ENCODE measurements at places on chromosomes 1 and 21.

GRCh38 chr1:225578251-225578977, 74.5 kb downstream of the ENAH start:
- DNase-seq = no peak

- DNase-seq = no peak
Measured at GRCh38 chr1:192376374-192376773, 59.6 kb downstream of the RGS21 start.

DNA sequence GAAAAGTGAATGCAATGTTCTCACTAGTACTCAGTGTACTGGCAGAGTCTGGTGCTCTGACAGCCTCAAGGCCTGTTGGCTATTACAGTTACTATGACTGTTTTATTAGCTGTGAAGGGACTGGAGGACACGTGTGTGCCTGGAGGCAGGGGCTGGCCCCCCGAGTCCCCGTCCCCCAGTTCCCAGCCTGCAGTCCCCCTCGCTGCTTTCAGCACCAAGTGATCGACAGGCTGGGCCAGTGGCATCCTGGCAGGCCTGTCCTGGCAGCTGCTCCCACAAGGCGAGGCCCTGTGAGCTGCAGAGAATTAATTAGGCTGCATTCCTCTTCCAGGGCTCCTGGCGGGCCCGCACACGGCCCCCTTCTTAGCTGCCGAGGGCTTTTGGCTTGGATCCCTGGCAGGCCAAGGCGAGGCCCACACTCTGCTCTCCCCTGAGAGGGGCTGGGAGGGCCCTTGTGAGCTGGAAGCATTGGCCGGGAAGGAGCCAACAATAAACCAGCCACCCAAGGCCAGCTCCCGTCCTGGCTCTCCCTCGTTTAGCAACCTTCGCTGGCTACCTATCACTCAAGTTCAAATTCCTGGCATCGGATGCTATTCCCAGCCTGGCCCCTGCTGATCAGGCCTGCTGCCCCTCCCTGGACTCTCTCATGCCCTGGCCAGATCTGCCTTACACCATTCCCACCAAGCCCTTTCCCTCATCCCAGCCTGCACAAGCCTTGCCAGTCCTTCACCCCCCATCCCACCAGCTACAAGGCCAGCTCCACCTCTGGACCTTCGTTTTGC, 9.8 kb downstream of the EDN2 start:
- DNase-seq = no peak

DNA sequence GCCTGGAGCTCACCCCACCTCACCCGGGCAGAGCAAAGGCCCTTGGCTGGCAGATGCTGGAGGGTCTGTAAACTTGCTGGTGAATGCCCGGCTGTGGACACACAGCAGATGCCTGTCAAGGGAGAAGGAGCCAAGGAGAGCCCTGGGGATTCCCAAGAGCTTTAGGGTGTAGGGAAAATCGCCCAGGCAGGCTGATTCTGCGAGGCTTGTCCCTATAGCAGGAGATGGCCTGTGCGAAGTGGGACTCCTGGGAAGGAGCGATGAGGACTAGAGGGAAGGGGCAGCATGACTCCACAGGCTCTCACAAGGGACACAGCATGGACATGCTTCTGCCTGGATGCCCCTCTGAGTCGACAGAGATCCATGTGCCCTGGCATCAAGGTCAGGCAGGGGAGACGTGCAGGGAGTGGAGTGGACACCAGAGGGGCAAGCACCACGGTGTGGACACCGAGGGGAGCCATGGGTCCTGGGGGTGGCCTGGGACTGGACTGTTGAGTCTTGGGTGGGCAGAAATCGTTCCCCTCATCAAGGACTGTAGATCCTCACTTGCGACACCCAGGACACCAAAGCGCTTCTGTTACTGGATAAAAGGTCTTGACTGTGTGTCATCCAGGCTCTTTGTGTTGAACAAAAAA, 71.4 kb upstream of the ABCG1 start:
- DNase-seq = no peak

- no peak for DNase-seq
Measured at GRCh38 chr1:53477651-53478501, 18.7 kb downstream of the DMRTB1 start.

- DNase-seq = no peak
Measured at GRCh38 chr1:51946300-51946699, 44.2 kb downstream of the RAB3B start.

DNA sequence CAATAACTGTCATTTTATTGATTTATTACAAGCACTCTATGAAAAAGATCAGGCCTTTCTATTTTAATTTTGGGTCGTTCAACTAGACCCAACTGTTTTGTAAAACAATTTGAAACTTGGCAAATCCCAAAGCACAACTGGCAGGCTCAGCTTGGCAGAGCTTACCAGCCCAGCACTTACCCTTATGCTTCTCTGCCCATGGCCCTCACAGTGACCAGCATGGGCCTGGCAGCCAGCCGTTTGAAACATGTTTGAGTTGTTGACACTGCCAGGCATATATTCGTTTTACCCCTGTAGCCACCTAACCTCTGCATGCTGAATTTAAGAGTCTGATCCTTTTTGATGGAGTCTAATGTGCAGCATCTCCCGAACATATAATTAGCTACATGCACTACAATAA, 796.7 kb upstream of the ADGRL2 start:
- no peak for DNase-seq

GRCh38 chr1:93206567-93206954, 26.0 kb downstream of the CCDC18 start:
- DNase-seq = no peak

DNA sequence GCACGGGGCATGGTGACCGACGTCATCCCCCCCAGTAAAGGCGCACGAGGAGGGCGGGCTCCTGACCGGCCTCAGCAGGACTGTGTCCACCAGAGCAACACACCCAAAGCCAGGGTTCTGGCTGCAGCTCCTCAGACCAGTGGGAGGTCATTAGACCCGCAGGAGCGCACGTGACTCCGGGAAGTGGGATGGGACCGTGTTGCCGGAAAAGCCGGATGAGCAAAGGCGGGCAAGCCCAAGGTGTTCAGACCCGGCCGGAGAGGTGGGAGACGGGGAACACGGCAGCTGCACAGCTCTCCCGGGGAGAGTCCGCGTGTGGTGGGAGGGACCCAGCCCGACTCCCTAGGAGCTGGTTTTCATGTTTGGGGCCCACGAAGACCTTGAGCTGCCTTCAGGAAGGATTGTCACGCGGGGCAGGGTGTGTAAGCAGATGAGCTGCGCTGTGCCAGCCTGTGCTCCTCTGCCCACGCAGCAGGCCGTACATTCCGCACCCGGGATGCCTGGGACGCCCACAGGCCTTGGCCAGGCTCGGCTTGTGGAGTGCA, 20.6 kb upstream of the TRAPPC10 start:
- no peak for DNase-seq

- no peak for DNase-seq
Measured at GRCh38 chr21:18776936-18777335, 373.4 kb upstream of the TMPRSS15 start.

DNA sequence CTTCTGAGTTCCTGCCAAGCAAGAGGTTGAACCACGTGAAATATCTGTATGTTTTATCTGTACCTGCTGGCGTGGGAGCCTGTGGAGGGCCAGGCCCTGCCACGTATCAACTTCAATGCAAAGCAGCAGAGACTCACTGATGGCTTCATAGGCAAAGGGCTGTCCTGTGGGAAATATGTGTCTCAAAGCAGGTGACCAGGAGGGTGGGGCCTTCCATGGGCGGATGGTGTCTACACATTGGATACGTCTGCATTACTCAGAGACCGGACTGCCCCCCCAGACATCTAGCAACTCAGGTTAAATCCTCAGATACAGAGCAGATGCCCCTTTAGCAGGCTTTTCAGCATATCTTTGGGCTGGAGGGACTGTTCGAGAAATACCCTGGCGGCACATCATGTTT, 210.8 kb upstream of the C1orf174 start:
- no peak for DNase-seq

DNA sequence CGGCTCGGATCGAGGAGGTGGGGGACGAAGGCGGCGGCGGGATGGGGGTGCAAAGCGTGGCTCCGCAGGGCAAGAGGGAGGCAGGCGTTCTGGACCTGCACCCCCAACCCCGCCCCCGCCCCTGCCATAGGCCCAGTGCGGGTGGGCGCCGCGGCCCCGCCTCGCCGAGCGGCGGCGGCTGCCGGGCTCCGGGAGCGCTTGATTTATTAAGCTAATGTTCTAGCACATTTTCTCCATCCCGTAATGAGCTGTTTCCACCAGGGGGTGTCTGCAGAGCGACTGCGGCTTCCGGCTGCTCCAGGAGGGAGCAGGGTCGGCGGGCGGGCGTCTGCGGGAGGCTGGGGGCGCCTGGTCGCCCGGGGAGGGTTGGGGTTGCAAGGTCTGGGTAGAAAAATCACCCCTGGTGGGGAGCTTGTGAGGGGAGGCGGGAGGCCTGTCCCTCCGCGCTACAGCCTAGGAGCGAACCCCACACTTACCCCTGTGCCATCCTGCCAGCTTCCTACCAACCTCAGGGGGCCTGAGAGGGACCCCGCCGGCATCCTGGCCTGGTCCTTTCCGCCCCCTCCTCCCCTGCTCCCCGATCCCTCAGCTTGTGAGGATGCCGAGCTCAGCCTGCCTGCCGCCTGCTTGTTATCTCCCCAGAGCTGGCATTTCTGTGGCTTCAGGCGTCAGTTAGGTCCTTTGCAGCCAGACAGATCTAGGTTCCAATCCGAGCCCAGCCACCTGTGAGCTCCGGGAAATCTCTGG, 48.5 kb upstream of the ACOT11 start:
- DNase-seq = peak; percentile 26

DNA sequence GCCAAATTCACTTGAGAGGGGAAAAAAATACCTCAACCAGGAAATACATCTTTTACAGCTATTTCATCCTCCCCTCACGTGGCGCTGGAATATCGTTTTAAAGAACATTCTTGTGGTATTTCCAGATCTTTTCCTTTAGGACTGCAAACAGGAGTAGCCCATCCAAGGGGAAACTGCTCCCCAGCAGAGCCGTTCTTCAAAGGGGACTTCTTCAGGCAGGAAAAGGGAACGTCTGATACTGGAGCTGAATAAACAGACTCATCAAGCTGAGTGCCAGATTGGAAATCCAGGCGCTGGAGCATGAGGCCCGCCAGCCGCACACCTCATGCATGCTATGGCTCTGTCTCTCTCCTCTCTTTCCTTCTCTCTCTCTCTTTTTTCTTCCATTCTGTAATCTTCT, 34.0 kb upstream of the PROX1 start:
- no peak for DNase-seq

DNA sequence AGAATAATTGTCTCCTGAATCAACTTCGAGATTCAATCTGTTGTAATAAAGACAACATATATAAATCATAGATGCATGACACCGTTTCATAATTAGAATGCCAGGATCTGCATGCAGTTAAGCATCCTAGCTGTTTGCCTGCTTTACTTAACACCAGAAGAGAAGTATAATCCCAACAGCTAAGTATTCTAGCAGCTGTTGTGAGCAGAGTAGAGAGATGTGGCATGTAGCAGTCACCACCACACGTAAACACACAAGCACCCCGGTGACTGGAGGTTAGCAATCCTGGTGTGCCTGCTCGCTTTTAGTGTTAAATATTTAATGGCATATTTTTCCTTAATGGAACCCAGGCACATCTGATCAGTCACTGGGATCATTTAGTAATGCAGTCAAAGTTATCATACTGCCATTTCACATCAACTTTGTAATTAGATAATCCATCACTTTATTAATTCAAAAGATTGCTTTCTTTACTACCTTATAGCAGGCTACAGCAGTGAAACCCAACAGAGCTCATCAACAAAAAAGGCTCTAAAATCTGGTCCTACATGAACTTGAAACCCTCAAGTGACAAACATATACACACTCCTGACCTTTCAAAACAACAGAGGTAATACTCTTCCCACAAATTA, 187.9 kb downstream of the SMYD3 start:
- no peak for DNase-seq

DNA sequence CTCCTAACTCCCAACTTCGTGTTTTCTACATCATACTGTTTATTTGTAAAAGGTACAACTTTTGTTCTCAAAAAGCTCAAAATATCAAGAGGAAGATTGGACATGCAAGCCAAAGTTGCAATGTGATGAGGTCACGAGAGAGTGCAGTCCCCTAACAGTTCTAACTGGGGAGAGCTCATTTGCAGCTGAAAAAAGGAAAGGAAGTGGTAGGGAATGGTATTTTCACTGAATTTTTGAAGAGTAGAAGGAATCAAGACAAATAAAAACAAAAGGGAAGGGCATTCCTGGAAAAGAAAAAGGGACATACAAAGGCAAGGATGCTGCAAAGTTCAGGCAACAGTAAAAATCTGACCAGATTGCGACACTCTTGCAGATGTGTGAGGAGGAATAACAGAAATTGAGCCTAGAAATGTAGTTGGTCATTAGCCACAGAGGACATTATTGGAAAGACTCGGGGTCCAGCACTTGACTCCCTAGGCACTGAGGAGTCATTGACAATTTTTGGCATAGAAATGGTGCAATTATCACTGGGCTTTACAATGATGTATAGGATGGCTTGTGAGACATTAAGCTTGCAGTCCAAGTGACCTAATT, 67.9 kb downstream of the TBX15 start:
- DNase-seq = no peak

GRCh38 chr1:232990176-232991128, 40.0 kb downstream of the NTPCR start:
- no peak for DNase-seq

- no peak for DNase-seq
Measured at GRCh38 chr1:234692966-234693580, 83.1 kb upstream of the IRF2BP2 start.

DNA sequence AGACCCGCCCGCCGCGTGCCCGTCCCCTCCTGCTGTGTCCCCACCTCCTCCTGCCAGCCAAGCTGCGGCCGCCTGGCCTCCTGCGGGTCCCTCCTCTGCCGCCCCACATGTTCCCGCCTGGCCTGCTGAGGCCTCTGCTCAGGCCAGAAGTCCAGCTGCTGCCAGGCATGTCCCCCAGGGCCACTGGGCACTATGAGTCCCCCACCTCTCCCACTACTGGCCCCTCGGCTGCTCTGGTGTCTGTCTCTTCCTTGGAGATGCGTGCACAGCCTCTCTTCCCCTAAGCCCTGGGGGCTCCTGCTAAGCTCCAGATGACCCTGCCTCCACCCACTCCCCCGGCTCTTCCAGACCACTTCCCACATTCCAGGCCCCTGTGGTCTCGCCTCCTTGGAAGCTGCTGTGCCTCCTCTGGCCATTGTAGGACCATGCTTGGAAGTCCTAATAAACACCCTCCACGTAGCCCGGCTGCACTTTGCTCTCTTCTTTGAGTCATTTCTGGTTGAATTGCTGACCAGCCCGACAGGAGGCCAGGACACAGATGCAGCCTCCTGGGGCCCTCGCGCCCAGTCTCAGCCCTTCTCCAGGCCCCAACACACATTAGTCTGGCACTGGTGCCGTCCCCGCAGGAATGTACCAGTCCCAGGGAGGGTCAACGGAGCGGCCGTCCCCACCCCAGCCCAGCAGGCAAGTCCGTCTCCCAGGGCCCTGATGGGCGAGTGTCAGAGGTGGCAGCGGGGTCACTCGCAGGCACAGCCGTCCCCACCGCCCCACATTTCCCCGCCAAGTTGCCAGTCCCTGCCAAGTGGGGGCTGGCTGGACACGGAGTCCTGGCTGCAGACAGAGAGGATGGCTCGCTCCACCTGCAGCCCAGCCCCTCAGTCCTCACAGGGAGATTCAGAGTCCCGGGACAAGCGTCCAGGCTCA, 1.1 kb downstream of the KRTAP10-12 start:
- no peak for DNase-seq
